WTC11 (cell line): ENCODE measurements at places on chromosomes 13 and 19. TPM values are rescaled to one million over a fixed set of nuclear protein-coding genes. Genes with fewer than 3 reads are reported as not detected.

DNA sequence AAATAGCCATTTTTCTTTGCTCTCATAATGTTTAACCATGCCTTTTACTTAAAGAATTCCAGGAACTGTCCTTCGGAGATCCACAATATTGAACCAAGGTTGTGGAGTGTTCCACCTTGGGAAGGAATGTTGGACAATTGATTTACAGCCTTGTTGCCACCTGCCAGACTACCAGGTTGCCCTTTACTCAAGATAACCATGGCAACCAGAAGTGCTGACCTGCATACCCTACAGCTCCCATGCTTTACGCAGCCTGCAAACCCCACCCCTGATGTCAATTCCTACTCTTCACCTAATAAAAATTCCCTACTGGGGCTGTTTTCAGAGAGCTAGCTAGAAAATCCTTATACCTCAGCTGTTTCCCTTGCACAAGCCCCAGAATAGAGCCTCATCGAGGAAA lies 151.0 kb upstream of the RXFP2 start:
- DNase-seq: no peak

- DNase-seq: peak; percentile 96
These were observed 12.9 kb upstream of the ZNF564 start for GRCh38 chr19:12564016-12564664.

- no peak for DNase-seq
These were observed 25.5 kb upstream of the ATP12A start for GRCh38 chr13:24654741-24655140.

DNA sequence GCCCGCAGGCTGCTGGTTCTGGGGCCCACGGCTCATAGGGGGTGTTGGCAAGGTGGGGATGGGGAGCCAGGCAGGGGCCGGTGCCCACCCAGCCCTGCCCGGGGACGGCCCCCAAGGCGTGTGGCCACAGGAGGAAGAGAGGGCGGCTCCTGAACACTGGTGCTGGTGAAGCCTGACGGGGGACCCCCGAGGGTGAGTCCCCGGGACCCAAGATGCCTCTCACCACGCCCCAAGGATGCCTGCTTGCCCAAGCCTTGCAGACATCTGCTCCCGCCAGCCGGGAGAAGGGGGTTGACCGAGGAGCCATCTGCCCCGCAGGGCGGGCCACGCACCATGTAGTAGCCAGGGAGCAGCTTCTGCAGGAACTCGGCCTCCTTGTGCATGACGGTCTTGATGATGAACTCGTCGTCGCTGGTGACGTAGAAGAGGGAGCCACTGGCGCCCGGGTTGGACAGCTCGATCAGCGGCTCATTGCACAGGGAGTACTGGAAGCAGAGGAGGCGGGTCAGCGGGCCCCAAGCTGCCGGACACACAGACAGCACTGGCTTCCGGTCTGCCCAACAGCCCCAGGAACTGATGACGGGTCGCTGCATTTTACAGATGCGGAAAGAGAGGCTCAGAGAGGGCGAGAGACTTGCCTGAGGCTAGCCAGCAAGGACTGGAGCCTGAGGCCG lies 29.6 kb upstream of the CACTIN start:
- no peak for DNase-seq

GRCh38 chr19:2149980-2150793 lies 1.2 kb downstream of the AP3D1 start:
- no peak for DNase-seq

DNA sequence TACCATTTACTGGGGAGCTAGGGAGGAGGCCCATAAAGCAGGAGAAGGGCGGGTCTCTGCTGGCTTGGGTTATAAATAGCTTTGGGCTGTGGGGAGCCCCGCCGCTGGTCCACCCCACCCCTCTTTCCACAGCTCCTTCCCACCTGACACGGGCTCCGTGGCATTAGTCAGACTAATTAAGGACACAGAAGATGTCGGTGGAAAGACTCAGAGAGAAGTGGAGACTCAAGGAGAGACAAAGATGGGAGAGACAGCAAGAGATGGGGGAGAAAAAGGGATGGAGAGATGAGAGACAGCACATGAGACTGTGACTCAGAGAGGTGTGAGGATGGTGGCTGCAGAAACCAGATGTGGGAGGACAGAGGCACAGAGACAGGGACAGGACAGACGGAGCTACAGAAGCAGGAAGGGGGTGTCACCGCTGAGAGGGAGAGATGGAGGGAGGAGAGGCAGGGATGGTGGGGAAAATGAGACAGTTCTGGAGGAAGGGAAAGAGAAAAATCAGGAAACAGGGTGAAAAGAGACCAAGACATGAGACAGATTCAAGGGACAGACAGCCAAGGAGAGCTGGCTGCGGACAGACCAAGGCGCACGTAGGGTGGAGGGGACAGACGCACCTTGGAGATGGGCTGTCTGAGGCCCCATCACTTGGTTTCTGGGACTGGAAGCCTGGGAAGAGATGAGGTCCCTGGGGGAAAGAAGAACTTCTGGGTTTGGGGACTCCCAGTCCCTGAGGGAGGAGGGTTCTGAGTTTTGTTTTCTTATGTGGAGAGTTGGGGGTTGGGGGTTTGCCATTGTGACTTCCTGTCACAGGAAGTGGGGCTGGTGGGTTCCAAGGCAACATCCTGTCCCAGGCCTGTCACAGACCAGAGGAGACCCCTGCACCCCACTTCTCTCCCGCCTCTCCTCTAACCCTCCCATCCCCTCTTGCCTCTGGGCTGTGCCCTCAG lies 4.1 kb downstream of the ARHGEF1 start:
- DNase-seq: no peak

DNA sequence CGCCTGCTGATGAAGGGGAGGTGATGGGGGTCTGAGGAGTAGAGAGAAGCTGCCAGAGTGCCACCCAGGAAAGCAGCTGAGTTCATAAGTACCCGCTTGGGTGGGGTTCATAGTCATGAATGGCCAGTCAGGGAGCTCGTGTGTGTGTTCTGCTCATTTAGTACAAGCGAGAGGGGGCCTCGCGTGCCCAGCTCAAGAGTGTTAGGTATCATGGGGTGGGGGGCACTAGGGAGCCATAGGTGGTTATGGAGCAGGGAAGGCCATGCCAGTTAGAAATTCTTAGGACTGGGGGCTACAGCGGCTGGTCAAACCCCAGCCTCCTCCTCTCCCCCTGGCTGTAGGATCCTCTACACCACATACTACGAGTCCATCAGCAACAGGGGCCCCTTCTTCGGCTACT lies 46.8 kb downstream of the CD320 start:
- no peak for DNase-seq

DNA sequence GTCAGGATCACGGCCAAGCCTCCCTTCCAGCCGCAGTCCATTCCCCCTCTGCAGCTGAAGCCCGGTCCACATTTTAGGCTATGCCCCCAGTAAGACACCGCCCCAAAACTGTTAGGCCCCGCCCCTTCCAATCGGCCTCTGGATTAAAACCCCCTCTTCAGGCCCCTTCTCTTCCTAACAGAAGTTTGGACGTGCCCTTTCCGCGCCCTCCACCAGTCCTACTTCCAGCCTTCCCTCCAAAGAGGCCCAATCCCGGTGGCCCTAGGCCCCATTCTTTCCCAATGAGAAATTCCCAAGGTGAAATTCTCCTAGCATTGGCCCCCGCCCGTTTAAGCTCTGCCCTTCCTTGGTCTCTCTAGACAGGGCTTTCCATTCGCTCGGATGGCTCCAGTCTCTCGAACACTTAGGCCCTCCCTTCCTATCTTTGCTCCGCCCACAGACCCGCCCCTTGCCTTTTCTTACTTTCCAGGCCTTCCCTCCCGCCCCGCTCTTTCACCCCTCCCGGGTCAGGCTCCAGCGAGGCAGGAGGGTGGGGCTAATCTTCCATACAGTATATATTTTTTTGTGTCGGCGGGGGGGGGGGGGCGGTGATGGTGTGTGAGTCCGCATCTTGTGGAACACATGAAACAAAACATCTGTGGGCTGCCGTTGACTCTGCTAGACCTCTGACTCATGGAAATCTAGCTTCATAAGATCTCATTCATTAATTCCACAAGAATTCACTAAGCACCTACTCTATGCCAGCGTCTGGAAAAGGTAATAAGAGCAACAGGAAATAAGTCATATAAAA lies 13.6 kb downstream of the LTBP4 start:
- DNase-seq: peak; percentile 94

DNA sequence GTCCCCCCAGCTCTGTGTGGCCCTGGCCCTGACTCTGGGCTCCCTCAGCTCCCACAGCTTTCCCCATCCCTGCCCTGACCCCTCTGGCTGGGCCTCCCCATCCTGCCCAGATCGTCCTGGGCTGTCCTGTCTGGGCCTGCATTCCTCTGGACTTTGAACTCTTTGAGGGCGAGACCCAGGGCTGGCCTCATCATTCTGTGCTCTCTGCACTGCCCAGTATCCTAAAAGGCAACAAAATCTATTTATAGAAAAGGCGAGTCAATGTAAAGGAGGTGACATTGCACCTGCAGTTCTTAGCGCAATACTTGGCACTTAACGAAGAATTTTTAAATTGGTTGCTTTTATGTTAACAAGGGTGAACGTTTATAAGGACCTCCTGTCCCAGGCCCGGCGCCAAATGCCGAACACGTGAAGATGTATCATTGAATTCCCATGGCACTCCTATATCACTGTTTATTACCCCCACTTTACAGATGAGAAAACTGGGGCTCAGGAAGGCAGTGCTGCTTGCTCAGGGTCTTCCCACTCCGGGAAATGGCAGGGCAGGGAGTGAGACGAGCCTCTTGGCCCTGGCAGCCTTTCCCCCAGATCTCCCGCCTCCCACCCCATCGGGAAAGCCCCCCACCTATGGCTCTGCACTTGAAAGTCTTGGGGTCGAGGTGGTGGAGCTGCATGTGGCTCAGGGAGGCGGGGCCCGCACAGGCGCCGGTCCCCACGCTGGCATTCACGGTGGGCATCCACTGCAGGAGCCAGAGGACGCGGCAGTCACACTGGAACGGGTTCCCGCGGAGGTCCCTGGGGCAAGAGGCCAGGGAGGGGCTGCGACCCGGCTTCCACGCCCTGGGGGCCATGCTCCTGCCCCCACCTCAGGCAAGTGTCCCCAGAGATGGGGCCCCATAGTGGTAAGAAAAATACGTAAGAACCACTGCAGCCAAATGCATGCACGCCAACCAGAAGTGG lies 3.8 kb downstream of the LGI4 start:
- DNase-seq: no peak

DNA sequence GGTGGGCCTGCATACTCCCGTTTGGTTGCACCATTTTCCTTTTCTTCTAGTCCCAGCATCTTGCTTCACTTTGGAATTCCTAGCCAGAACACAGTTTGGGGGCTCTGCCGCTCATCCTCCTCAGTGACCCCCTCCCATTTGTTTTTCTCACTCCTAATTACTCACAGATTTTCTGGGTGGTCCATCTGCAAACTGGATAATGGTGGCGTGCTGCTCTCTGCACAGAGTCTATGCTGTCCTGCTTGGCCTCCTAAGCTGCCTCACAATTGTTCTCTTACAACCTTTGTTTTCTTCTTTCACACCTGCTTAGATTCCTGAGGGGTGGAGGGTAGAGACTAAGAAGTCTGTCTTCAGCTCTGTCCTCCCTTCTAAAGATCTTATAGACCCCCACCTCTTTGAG lies 80.8 kb downstream of the SHISA2 start:
- DNase-seq: no peak

- DNase-seq: no peak
These were observed 36.7 kb upstream of the UBL3 start for GRCh38 chr13:29887030-29887557.

GRCh38 chr19:2392366-2392765 lies 32.3 kb downstream of the TMPRSS9 start:
- DNase-seq: no peak

- no peak for DNase-seq
These were observed 31.6 kb downstream of the SHISA2 start for GRCh38 chr13:26019881-26020870.

GRCh38 chr13:46050771-46051170 lies 1.8 kb downstream of the ZC3H13 start:
- no peak for DNase-seq

DNA sequence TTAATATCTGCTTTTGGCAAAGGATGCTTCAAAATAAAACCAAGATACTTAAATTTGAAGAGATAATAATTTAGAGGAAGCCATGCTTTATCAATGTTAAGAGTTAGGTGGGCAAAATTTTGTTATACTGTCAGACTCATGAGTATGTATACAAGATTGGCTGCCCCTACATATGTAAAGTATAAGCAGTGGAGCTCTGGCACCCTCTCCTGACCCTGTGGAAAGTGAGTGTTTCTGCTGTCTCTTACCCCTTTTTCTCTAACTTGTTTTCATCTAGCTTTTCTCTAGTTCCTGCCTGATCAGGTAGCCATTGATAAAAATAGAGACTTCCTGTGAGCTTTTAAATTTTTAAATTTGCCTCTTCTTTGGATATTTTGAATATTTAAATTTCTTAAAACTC lies 710.9 kb upstream of the SPRY2 start:
- no peak for DNase-seq

- DNase-seq: no peak
These were observed 13.7 kb downstream of the EPHX3 start for GRCh38 chr19:15218501-15218900.

DNA sequence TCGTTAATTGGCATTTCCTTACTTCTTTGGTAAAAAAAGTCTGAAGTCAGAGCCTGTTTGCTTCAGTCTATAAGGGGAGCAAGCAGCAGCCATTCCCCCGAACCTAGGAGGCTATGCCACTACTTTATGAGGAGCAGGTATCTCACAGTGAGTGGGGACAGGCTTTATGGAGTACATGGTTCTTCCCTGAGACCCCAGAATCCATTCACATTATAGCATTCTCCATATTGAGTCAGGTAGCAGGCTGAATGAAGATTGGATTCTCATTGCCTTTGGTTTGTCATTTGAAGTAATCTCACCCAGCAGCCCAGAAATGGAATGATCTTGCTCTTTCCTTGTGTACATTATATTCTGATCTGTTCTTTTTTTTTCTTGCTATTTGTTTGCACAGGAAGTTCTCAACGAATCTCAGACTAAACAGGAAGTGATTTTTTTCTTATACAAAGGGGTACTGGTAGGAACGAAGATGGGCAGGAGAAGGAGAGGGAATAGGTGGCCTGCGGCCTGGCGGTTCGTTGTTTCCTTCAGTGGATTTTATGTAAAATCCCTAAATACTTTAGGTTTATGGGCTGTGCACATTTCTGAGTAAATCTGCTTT lies 74.4 kb downstream of the ARHGAP35 start:
- DNase-seq: no peak

DNA sequence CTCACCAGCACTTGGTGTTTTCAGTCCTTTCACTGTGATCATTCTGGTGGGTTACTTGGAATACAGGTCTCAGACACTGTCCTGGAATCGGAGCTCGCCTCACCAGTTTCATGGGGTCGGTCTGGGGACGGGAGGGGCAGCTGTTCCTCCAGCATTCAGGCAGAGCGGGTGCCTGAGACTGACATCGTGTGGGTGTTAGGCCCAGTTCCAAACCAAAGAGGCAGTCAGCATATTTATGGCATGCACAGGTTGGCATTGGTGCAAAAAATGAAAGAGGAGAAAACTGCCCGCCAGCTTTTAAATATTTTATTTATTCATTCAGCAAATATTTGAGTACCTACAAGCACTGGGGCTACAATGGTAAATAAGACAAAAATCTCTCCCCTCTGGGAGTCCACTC lies 20.1 kb downstream of the PLEKHF1 start:
- DNase-seq: no peak

The SELENOV gene
- 12.6 to 15.4 TPM (median 15.1 TPM) in 3 replicates for total RNA-seq

The ZNF575 gene
- 0.13 to 0.25 TPM in 2 of 3 replicates, not detected in the other for total RNA-seq

The KLK15 gene
- total RNA-seq: not detected in 3 replicates

The KLK3 gene
- total RNA-seq: 0.13 to 0.25 TPM (median 0.16 TPM) in 3 replicates

The FOXO1 gene
- 34.3 to 37.9 TPM (median 34.4 TPM) in 3 replicates for total RNA-seq

The ZNF560 gene
- total RNA-seq: 4.4 to 5.8 TPM (median 4.9 TPM) in 3 replicates

The ZSCAN5A gene
- total RNA-seq: 9.0 to 10.4 TPM (median 9.8 TPM) in 3 replicates

The SUPT5H gene
- total RNA-seq: 109 to 135 TPM (median 110 TPM) in 3 replicates

The FCER2 gene
- 0.37 to 0.48 TPM (median 0.46 TPM) in 3 replicates for total RNA-seq
